Fibroblast of mammary gland (primary cell): ENCODE measurements at places on chromosomes 1 and 21.

- DNase-seq: no peak
Measured at GRCh38 chr1:110893908-110894490, 21.1 kb downstream of the CD53 start.

DNA sequence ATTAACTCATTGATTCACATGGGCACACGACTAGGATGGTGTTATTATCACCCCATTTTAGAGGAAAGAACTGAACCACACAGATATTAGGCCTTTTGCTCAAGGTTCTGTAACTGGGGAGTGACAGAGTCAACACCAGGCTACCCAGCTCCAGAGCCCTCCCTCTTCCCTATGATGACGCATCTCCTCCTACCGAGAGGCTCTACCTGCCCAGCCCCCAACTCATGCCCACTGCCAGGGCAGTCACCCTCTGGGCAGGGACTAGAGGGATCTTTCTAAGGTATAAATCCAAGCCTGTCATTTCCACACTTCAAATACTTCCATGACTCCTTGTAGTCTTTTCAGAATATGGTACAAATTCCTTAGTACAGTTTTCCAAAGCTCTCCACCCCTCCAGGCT, 171.3 kb downstream of the GRIK3 start:
- DNase-seq: no peak

GRCh38 chr1:173520799-173521198, 43.7 kb downstream of the PRDX6 start:
- no peak for DNase-seq

DNA sequence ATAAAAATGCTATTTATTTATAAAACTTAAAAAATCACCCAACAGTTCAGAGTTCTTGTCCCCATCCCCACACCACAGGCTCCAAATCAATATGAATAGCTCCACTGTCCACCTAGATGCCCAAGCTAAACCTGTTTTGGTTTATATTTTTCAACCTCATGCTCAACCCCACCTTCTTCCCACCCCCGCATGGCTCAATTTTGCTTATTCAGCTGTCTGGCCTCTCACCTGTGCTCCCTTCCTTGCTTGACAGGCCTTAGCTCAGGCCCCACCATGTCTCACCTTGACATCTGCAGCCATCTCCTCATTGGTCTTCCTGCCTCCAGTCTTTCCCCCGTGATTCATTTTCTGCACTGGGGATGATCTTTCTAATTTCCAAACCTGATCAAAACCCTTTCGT, 17.8 kb downstream of the COA7 start:
- DNase-seq: no peak

DNA sequence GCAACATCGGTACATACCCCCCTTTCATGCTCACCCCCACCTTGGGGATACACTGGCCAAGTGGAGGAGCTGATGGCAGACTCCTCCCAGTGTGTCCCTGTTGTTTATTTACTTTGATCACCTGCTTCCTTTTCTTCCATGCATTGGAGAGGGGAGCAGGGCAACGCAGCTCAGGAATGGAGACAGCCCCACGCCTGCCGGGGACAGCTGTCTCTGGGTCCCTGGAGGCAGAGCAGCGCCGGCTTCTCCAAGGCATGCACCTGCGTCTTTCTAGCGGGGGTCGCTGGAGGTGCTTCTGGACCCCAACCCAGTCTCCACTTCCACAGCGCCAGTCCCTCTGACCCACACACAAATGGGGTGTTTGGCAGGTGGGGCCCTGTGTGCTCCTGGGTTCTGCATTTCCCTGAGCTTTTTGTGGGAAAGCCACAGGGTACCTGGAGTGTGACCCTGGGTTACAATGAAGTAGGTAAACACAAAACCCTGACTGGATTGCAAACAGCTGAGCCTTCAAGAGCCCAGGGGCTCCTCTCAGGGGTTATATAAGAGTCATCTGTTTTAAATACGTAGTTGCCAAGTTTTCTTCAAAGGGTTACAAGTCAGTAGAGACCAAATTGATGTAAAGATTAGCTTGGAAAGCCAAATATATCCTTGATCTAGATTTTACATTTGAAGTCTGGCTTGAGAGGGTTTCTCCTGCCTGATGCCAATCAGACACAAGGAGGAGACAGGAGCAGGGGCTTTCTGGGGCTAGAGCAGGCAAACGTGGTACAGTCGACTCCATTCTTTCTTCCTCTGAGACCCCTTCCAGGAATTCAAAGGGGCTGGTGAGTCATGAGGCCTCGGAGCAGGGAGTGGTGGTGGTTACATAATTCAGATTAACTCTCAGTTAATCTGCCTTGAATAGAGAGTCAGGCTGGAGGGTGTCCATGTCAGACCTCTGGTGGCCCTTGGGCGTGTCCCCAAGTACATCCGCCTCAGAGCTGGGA, 4.5 kb downstream of the AJAP1 start:
- no peak for DNase-seq

DNA sequence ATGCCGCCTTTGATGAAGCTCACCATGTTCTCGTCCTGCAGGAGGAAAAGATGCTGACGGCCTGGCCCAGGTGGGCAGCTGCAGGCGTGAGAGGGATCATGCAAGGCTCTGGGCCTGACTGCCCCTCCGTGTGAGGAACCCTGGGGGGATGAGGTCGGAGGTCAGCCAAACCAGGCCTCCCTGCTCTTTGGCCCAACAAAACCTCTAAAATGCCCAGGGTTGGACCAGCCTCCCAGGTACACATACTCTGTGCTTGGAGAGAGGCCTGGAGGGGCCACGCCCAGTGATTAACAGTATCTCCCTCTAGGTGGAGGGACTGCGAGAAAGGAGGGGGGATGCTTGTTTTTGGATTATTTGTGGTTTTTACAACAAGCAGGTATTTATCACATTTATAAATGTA, 21.1 kb downstream of the TTC39A start:
- DNase-seq: no peak

DNA sequence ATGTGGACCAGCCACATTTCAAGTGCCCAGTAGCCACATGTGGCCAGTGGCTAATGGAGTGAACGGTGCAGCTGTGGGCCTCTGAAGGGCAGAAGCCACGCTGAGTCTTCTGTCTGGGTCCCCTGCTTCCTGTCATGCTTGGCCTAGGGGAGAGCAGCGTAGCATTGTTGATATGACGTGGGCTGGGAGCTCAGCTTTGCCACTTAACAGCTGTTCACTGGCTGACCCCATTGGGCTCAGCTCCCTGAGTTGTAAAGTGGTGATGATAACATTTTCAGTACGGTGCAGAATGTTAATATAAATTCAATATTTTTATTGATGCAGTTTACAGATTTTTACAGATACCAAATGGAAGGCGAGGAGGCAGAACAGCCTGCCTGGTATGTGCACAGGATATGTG, 4.5 kb downstream of the PODN start:
- DNase-seq: no peak

DNA sequence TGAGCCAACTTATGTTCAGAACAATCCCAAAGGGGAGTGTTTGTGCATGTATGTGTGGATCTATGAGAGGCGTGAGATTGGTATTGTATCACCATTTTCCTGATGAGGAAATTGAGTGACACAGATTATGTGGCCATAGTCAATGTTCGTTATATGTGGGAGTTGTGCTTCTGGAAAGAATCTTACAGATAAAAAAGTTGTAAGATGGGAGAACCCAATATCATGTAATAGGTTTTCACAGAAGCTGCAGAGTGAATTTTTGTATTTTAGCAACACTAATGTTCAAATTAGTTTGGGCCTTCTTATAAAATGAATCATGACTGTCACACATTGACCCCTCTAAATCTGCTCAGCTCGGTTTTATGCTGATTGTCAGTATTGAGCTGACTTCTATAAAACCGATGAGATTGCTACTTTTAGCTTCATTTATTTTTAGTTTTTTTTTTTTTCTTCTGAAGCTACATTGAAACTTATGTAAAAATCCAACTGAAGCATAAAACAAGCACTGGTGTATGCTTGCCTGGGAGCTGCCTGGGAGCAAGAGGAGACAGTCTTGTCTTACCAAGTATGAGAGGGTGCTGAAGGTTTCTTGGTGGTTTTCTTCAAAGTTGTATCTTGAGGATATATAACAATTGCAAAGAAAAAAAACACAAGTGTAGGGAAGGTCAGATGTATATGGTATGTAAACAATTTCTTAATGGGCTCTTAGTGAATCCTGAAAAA, 4.1 kb downstream of the RWDD3 start:
- DNase-seq: no peak

GRCh38 chr1:57270927-57271698, 152.7 kb downstream of the DAB1 start:
- DNase-seq: no peak

DNA sequence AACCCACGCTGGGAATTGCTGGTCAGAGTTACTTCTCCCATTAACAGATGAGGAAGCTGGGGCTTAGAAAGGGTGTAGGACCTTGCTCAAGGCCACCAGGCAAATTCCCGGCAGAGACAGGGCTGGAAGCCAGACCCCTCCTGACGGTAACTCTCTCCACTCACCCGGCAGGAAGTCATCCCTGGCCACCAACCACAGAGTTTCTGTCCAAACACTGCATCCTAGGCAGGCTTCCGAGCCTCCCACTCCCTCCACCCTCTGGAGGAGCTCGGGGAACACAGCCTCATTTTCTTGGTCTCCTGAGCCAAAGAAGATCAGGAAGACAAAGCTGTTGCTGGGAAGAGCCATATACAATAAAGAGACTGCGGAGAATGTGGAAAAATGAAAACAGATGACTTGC, 25.0 kb upstream of the ZNF436 start:
- peak; percentile 91 for DNase-seq

- no peak for DNase-seq
Measured at GRCh38 chr1:206951318-206952100, 5.2 kb upstream of the PIGR start.

- DNase-seq: no peak
Measured at GRCh38 chr21:14617040-14617393, 70.9 kb upstream of the SAMSN1 start.

GRCh38 chr1:237124856-237125462, 83.0 kb downstream of the RYR2 start:
- DNase-seq: no peak

GRCh38 chr1:169305356-169305755, 62.2 kb downstream of the NME7 start:
- no peak for DNase-seq

DNA sequence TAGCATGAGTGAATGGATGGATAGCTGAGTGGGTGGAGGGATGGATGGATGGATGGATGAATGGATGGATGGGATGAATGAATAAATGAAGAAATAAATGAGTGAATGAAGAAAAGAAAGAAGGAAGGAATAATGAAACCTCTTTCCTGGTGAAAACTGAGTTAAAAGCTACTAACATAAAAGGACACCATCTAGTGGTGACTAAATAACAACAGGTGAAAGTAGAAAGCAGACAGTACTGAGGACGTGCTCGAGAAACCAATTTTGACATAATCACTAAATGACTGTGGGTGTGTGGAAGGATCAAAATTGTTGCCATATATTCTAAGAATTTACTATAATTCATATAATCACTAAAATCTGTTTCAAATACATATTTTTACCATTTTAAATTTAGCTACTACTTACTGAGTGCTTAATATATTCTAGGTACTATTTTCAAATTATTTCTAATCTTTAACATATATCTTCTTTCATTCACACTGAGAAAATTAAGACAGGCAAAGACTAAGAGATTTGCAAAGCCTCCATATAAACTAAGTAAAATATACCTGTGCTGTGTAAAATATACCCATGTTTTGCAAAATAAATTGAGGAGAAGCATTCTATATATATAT, 522.9 kb downstream of the LRRIQ3 start:
- DNase-seq: peak; percentile 12

GRCh38 chr1:89888480-89889322, 67.9 kb downstream of the LRRC8D start:
- no peak for DNase-seq

DNA sequence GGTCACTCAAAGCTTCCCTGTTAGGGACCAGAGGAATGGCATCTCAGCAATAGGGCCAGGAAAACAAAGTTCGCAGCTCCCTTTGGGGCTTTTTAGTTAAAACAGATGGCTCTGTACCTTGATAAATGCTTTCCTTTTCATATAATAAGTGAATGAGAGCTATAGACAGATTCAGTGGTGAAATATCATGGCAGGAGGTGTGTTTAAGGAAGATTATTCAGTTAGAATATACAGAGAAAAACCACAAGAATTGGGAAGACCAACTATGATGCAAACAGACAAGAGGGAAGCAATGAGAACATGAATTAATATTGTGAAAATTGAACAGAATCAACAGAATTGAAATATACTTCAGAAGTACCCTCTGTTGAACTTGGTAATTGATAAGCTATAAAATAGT, 379.4 kb downstream of the PLPP3 start:
- peak; percentile 25 for DNase-seq

- DNase-seq: no peak
Measured at GRCh38 chr1:237470712-237471338, 419.9 kb downstream of the ZP4 start.

DNA sequence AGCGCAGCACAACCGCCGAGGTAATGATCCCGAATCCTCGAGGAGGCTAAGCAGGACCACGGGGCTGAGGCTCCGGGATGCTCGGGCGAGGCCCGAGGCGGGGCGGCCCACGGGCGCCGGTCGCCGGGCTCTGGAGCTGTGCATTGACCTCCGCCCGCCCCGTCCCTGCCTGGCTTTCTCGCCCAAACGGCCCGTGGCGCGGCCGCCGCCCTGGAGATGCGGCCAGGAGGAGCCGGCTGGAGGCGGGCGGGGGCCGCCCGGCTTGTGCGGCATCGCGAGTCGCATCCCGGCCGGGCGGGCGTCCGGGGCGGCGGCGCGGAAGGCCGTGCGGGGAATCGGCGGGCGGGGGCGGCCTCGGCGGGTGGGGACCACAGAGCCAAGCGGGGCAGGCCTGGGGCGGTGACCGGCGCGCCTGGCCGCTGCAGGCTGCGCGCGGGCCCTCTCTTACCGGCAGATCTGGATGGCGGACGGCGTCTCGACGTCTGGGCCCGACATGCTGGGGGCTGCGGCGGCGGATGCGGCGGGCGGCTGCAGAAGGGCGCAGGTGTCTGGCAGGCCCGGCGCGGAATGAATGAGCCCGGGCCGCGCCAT, 663 bp downstream of the ACOT7 start:
- DNase-seq: no peak

DNA sequence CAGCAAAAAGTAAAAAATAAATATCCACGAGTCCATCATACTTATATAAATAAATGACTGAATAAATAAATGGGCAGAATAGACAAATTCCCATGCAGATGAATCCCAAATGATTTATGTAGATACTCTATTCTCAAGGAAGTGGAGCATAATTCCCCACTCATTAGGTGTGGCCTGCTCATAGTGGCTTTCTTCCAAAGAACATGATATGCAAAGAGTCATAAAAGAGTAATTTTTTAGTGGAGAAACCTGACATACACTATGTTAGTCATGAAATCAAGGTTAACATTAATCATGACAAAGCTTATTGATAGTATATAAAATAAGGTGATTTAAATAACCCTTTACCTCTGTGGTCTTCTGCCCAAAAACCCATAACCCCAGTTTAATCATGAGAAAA, 298.9 kb downstream of the DPYD start:
- DNase-seq: peak; percentile 27

DNA sequence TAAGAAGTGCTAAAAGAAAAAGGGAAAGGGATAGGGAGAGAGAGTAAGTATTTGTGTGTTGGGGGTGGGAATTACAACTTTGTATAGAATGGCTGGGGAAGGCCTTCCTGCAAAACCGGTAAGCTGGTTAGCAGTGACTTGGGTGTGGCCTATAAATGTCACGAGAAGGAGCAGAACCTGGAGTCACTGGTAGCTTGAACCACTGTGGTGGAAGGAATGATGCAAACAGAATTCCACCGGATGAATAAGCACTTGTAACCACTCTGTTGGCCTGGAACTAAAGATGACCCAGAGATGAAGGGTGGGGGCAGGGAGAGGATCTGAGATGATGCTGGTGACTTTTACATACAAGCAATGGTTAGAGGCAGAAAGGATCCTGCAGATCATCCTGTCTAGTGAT, 8.9 kb downstream of the XKR8 start:
- DNase-seq: peak; percentile 97

- DNase-seq: no peak
Measured at GRCh38 chr1:236144446-236145150, 2.3 kb downstream of the GPR137B start.
